ENCODE measurements at places on chromosomes 12 and 14. TPM values are rescaled to one million over a fixed set of nuclear protein-coding genes. Genes with fewer than 3 reads are reported as not detected.

PRICKLE1 gene
- total RNA-seq = 14.4 TPM

DNA sequence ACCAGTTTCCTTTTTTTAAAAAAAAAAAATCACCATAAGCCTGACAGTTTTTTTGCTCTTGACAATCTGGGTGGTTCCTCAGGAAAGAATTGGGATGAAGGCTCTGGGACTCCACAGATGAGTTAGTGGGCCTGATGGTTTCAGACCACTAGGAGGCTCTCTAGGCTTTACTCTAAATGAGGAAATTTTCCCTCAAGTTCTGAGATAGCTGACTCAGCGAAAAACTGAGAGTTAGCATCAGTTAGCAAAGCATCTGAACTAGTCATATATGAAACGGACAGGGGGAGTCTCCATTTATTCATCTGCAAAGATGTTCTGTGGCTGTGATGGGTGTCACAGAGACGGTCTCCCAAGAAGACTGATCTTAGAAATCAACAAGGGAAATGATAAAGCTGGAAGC, 314.3 kb upstream of the OR4E1 start:
- no peak for DNase-seq

IAPP gene
- total RNA-seq = not detected

DNA sequence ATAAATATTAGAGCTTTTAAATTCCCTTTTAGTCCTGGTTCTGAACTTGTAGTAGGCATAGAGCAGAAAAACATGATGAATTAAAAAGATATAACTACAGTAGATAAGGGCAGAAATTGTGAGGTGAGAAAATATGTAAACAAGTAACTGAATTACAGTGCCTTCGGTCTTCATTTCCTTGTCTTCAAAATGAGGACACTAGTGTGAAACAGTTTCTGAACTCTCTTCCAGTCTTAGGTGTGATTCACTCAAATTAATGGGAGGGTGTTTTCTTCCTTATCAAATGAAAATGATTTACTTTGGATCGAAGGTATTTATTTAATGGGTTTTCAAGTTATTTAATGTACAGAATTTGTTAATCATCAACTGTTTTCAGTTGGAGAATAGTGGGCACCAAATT, 1.5 kb downstream of the FGD4 start:
- no peak for DNase-seq

GRCh38 chr12:52581066-52581465, 7.4 kb upstream of the KRT74 start:
- DNase-seq = no peak

GRCh38 chr14:54383835-54384234, 13.0 kb upstream of the CDKN3 start:
- DNase-seq = no peak

OR4E2 gene
- total RNA-seq = not detected

DNA sequence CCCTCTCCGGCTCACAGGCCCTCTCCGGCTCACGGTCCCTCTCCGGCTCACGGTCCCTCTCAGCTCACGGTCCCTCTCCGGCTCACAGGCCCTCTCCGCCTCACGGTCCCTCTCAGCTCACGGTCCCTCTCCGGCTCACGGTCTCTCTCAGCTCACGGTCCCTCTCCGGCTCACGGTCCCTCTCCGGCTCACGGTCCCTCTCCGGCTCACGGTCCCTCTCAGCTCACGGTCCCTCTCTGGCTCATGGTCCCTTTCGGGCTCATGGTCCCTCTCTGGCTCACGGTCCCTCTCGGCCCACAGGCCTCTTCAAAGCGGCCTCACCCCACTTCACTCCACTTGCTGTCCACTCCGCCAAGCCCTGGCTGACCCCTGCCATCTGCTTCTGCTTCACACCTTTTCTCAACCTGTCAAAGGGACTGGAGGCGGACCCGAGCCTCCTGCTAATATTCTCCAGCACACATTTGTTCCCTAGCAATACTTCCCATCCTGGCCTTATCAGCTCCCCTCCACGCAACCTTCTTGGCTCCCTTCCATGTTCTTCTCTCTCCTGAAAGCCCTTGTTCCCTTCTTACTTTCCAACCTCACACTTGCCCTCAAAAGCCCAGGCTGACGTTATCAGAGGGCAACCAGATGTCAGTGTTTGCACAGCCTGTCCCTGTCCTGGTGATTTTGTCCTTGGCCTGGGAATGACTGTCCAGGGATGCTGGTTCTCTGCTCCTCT, 176.7 kb downstream of the CALM1 start:
- peak; percentile 39 for DNase-seq

PIP4K2C gene
- total RNA-seq = 12.4 TPM

- DNase-seq = no peak
Observed at GRCh38 chr12:108193917-108194316, 64.8 kb downstream of the WSCD2 start.
